Activated T-helper 17 cell treated with anti-CD3 and anti-CD28 coated beads, Interleukin-2, amount 50 U/mL, for 72 hours (primary cell): ENCODE measurements at places on chromosomes 13 and 19. TPM values are rescaled to one million over a fixed set of nuclear protein-coding genes. Genes with fewer than 3 reads are reported as not detected.

- ATAC-seq, result peak; percentile 86
Measured at GRCh38 chr13:21075011-21075378, 13.6 kb upstream of the LATS2 start.

The GPR4 gene
- not detected for total RNA-seq

GRCh38 chr19:41533671-41534215, 42.2 kb upstream of the CEACAM21 start:
- ATAC-seq, result no peak

GRCh38 chr19:4120559-4121272, 3.2 kb downstream of the MAP2K2 start:
- no peak for ATAC-seq

The ICAM5 gene
- total RNA-seq, result 8.6 TPM

DNA sequence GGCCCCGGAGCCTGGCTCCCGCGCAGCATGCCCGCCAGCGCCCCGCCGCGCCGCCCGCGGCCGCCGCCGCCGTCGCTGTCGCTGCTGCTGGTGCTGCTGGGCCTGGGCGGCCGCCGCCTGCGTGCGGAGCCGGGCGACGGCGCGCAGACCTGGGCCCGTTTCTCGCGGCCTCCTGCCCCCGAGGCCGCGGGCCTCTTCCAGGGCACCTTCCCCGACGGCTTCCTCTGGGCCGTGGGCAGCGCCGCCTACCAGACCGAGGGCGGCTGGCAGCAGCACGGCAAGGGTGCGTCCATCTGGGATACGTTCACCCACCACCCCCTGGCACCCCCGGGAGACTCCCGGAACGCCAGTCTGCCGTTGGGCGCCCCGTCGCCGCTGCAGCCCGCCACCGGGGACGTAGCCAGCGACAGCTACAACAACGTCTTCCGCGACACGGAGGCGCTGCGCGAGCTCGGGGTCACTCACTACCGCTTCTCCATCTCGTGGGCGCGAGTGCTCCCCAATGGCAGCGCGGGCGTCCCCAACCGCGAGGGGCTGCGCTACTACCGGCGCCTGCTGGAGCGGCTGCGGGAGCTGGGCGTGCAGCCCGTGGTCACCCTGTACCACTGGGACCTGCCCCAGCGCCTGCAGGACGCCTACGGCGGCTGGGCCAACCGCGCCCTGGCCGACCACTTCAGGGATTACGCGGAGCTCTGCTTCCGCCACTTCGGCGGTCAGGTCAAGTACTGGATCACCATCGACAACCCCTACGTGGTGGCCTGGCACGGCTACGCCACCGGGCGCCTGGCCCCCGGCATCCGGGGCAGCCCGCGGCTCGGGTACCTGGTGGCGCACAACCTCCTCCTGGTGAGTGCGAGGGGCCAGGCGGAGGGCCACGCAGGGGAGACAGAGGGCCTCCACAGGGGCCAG, at the start of gene KL:
KL (plus strand) TSS at position 10 of the 909 bp plus-strand sequence; CDS start at position 28, 18 bp downstream.
- ATAC-seq, result peak; percentile 49

DNA sequence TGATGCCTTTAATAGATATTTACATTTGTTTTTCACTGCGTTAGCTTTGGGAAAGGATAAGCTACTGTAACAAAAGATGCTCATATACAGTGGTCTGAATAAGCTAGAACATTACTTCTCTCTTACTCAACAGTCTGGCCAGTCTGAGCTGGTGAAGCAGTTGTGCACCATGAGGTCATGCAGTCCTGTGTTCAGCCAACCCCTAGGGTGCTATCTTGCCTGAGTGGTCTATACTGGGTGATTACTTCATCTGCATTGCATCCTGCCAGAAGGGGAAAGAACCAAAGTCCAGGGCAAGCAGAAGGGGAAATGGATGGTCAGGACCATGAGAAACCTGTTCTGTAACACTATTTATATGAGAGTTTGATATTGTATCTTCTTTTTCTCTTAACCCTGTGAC, 31.5 kb downstream of the ERCC5 start:
- no peak for ATAC-seq
